T-helper 9 cell (primary cell): ENCODE measurements at places on chromosomes 2 and 18.
A peak's percentile ranks its signal among the peaks of the same experiment; 100 is the strongest.

DNA sequence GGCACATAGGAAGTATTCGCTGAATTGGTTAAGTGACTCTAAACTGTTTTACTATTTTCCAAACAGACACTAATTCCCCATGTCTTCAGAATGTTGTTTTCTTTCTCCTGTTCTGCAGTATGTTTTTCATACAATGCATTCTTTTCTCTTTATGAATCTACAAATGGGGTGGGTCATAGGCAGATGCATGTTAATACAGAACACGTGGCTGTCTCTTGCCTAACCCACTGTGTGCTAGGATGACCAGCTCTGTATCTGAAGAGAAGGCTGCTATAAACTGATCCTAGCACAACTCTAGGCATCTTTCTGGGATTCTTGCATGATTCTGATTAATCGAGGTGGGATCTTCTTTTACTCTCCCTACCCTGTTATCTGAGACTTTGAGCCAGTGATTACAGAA lies 826.0 kb downstream of the PLCL1 start:
- DNase-seq, result no peak

- DNase-seq, result peak; percentile 5
These were observed 756 bp downstream of the ABI2 start for GRCh38 chr2:203328760-203329540.

DNA sequence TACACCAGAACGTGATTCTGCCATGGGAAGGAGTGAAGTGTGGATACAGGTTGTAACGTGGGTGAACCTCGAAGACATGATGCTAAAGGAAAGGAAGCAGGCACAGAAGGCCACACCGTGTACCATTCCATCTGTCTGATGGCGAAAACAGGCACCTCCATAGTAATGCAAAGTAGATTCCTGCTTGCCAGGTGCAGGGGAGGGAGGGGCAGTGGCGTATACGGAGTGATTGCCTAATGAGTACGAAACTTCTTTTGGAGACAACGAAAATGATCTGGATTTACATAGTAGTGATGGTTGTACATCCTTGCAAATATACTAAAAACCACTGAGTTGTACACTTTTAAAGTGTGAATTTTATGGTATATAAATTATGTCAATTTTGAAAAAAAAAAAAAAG lies 106.7 kb downstream of the GBX2 start:
- DNase-seq, result no peak

GRCh38 chr2:108212671-108213070 lies 27.1 kb upstream of the SULT1C3 start:
- DNase-seq, result no peak

GRCh38 chr2:199144036-199144435 lies 313.7 kb downstream of the SATB2 start:
- DNase-seq, result no peak

DNA sequence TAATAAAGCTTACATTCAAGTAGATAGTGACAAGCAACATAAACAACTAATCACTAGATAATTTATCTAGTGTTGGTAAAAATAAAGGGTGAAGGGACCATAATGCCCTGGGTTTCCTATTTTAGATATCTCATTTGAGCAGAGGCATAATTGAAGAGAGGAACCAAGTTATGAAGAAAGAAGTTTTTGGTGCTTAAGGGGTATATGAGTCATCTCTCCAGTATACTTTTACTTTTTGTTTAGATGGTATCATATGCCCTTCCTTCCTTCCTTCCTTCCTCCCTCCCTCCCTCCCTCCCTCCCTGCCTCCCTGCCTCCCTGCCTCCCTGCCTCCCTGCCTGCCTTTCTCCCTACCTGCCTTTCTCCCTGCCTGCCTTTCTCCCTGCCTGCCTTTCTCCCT lies 1053.5 kb upstream of the CELF4 start:
- DNase-seq, result no peak

DNA sequence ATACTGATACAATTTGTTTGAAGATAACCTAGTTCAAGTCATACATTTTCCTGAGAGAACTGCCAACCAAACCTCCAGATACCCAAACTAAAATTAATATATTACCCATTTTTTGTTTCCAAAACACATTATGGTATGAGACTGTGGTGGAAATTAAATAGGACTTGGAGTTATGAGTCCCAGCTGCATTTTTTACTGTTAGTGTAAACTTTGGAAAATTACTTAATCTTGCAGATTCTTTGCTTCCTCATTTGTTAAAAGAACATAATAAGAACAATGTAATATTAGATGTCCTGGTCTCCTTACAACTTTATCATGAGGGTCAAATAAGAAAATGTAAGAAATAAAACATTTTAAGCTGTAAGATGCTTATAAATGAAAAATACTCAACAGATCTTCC lies 98.2 kb upstream of the TRIB2 start:
- DNase-seq, result no peak

DNA sequence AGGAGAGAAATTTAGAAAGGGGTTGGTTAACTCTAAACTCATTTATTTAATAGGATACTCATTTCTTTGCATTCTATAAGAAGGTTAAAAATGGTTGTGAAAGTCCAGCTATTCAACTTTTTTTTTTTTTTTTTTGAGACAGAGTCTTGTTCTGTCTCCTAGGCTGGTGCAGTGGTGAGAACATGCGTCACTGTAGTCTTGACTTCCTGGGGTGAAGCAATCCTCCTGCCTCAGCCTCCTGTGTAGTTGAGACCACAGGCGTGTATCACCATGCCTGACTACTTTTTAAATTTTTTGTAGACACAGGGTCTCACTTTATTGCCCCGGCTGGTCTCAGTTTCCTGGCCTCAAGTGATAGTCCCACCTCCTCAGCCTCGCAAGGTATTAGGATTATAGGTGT lies 11.9 kb downstream of the ELP2 start:
- DNase-seq, result no peak

GRCh38 chr2:134169788-134170187 lies 84.1 kb upstream of the MGAT5 start:
- DNase-seq, result no peak

DNA sequence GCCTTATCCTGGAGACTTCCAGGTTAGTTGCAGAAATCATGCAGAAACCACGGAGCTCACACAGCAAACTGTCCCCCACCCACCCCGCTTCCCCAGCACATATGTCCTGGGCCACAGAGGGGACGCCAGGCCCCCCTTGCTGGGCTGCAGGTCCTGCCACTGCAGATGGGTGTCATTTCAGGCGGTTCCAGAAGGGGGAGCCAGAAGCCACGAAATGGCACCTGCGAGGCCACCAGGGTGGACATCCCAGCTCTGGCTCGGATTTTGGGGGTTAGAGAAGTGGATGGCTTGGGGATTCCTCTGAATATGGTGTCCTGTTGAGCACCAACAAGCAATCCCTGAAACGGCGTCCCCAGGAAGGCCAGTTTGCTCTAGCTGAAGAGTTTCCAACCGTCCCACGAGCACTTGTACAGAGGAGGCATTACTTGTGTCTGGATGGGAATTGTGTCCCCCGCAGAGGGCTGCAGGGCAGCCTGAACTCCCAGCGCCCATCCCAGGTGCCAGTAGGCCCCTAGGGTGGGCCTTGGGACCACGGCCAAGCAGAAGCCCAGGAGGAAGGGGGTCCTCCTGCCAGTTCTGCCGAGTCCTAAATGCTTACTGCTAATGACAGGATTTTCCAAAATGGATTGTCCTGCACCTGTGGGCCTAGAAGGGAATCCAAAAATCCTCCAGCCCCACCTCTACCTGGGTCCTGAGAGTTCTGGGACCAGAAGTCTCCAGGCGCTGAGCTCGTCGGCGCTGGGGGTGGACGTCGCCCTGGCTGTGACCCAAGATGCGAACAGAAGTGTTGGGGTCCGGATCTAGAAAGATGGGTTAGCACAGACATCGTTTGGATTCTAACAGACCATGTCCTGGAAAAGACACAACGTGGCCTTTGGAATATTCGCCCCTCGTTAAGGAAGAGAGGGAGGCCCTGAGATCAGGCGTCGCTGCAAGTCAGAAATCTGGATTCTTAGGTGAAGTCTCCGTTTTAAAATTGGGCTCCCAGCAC lies 14.6 kb upstream of the NFATC1 start:
- peak; percentile 71 for DNase-seq

- no peak for DNase-seq
These were observed 2.4 kb downstream of the TTN start for GRCh38 chr2:178804791-178805190.

GRCh38 chr2:108215794-108216211 lies 24.0 kb upstream of the SULT1C3 start:
- no peak for DNase-seq

DNA sequence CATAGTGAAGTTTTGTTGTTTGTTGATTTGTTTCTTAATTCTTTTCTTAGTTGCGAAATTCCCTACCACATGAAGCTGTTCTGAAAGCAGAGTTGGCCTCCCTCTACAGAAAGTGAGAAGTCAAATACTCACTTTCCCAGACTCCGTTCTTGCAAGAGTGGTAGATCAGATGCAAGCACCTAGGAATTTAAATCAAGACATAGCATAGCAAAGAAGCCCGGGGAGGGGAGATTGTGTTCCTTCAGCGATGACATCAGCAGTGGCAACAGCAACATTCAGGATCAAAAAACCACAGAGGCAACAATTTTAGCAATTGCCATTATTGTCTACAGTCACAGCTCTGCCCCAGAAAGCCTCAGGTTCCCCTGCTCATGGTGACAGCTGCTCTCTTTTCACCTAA lies 580.0 kb downstream of the RNF144A start:
- DNase-seq, result no peak

DNA sequence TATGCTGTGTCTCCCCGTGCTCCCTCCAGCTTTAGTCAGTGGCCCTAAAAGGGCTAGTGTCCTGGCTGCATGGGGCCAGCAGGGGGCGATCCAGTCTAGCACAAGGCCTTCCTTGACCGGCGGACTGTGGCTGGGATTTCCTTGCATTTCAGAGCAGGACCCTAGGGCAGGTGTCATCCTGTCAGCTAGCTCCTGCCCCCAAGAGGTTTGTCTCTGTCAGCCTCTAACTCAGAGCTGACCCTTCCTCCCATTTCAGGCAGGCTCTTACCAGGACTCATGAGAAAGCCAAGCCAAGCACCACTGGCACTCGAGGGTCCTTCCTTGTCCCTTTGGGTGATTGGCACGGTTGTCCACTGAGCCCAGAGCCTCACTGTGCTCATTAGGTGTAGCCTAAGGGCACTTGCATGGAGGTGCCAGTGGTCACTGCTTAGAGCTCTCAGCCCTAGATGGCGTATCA lies 140.3 kb downstream of the RPIA start:
- DNase-seq, result no peak

DNA sequence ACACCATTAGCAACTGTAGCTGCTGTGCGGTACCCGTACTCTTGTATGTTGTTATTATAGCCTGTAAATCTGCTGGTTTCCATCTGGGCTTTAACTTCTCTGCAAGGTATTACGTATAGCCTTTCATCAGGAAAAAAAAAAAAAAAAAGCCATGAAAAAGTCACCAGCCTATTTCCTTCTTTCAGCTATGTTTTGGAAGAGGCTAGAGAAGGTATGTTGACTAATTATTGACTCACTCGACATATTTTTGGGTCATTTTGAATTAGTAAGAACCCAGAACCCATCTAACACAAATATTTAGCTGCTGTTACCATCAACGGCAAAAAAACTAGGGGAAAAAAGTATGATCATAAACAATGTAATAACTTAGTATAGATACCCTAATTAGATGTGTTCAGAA lies 1395.6 kb downstream of the SUCLG1 start:
- no peak for DNase-seq

- DNase-seq, result peak; percentile 11
These were observed 131.5 kb downstream of the ATP9B start for GRCh38 chr18:79200546-79201268.

- DNase-seq, result no peak
These were observed 190.3 kb downstream of the C1D start for GRCh38 chr2:67872481-67872880.

DNA sequence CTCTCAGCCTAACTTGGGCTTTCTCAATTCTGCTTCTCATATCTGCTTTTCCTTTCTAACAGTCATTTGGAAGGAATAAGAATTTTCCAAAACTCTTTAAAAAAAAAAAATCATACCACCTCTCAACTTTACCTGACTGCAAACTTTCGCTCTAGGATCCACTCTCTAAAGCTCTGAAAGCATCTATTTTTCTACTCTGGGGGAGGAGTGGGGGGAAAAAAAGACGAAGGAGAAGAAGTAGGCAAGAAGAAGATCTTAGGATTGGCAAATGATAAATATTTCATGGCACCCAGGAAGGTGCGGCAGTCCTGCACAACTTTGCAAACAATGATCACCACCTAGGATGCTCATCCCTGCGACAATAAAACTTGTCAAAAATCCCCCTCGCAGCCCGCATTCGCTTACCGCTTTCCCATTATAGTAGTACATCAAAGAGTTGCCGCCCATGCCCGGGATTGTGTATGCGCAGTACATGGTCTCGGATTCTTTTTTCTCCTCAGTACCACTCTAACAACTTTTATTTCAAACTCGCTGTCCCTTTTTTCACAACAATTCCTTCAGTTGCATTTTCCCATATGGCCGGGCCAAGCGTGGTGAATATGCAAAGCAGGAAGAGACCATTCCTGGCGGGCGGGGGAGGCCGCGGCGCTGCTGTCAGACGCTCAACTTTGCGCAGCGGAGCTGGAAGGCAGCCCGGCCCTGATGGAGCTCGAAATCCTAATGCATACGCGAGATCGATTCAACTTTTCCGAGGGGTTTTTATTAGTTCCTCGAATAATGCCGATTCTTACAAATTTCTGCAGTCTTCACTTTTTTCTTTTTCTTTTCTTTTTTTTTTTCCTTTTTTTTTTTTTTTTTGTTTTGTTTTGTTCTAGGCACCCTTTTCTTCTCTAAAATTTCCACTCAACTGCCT lies 266.5 kb downstream of the TCF4 start:
- DNase-seq, result no peak

DNA sequence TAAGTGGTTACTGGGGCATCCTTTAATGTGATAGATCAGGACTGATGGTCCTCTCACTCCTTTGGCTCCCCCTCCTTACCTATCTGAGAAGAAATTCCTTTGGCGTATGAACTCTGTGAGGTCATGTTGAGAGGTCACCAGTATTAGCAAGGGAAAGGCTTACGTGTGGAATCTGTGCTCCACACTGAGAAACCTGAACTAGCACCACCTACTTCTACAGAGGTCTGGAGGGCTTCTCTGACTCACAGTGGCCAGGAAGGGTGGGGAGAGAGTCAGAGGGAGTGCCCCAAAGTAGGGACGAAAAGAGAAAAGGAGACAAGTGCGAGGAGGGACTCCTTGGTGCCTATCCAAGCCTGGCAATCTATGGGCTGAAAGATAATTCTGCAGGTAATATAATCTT lies 348.6 kb downstream of the TNS1 start:
- DNase-seq, result no peak

GRCh38 chr2:237207646-237208045 lies 122.0 kb downstream of the COPS8 start:
- no peak for DNase-seq

DNA sequence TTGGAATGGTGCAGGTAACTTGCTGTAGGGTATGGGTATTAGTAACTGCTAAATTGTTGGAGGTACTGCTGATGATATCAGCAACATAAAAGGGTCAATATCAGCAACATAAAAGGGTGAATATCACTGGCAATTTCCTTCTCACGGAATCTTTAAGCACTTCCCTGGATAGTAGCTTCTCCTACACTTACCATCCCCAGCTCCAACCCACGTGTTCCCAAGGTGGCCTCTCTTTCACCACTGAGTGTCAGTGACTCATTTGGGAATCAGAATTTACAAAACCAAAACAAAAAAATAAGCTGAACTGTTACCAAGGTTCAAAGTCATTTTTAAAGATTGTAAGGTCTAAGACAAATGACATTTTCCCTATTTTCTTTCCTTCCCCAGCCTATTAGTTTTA lies 70.8 kb downstream of the LRP2 start:
- DNase-seq, result no peak

- DNase-seq, result no peak
These were observed at the start of gene CDH2 for GRCh38 chr18:28176948-28177827. TSS of gene CDH2 (minus strand) at chr18:28177130. CDS start at chr18:28177022, 108 bp downstream.

GRCh38 chr18:79111483-79111882 lies 42.3 kb downstream of the ATP9B start:
- DNase-seq, result no peak

GRCh38 chr2:67318993-67319481 lies 78.1 kb upstream of the ETAA1 start:
- DNase-seq, result no peak
